ENCODE measurements at places on chromosomes 2 and 18.

DNA sequence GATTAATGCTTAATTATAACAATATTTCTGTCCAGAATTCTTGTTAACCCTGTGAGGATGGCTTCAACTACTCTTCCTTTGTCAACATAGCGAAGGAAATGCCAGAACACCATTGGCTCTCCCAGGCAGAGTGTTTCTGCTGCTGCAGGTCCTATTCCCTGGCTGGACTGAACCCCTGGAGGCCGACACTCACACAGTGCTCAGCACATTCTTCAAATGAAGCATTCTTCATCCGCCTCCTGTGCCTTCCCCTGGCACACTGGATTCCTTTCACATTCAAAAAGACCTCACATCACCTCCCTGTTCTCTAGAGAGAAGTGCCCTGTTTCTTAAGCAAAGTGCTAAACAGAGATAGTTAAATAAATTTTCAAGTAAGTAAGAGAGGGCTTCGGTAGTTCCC, 187.3 kb upstream of the MSH6 start:
- DNase-seq, result no peak

- no peak for DNase-seq
Measured at GRCh38 chr2:56263876-56264275, 80.1 kb downstream of the CCDC85A start.

- no peak for DNase-seq
Measured at GRCh38 chr2:55033076-55033742, 17.0 kb downstream of the RTN4 start.

DNA sequence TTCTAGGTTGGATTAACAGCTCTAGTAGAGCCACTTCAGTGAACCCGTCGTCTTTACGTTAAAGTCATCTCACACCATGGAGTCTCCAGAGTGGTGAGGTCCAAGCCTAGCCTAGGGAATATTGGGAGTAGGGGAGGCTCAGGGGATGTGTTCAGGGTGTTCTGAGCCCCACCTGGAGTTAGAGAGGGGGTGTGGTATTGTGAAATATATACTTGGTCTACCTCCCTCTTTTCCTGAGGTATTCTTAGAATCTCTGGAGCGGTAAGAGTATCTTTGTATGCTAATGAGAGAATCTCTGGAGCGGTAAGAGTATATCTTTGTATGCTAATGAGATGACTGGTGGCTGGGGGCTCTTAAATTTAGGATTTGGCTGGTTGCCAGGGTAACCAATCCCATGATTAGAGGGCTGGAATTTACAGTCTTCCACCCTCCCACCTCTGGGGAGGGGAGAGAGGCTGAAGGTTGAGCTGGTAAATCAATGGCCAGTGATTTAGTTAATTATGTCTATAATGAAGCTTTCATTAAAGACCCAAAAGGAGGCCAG, 69.5 kb downstream of the INPP4A start:
- DNase-seq, result no peak

GRCh38 chr2:32864334-32865111, 82.2 kb upstream of the LTBP1 start:
- no peak for DNase-seq

DNA sequence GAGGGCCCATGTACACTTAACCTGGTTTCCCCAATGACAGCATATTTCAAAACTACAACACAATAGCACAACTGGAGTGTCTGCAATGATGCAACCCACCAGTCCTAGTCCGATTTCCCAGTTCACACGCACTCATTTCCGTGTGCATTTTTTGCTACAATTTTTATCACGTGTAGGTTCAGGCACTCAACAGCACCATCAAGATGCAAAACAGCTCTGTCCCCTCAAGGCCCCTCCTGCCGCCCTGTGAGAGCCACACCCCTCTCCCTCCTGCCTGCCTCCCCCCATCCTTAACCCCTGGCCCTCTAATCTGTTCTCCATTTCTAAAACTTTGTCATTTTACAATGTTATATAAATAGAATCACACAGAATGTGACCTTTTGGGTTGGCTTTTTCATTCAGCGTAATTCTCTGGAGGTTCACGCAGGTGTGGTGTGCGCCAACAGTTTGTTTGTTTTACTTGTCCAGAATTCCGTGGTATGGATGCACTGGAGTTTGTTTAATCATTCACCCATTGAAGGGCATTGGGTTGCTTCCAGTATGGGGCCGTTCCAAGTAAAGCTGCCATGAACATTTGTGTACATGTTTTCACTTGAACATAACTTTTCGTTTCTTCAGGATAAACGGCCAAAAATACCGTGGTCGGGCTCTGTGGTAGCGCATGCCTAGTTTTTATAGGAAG, 8.4 kb downstream of the KCNIP3 start:
- no peak for DNase-seq

DNA sequence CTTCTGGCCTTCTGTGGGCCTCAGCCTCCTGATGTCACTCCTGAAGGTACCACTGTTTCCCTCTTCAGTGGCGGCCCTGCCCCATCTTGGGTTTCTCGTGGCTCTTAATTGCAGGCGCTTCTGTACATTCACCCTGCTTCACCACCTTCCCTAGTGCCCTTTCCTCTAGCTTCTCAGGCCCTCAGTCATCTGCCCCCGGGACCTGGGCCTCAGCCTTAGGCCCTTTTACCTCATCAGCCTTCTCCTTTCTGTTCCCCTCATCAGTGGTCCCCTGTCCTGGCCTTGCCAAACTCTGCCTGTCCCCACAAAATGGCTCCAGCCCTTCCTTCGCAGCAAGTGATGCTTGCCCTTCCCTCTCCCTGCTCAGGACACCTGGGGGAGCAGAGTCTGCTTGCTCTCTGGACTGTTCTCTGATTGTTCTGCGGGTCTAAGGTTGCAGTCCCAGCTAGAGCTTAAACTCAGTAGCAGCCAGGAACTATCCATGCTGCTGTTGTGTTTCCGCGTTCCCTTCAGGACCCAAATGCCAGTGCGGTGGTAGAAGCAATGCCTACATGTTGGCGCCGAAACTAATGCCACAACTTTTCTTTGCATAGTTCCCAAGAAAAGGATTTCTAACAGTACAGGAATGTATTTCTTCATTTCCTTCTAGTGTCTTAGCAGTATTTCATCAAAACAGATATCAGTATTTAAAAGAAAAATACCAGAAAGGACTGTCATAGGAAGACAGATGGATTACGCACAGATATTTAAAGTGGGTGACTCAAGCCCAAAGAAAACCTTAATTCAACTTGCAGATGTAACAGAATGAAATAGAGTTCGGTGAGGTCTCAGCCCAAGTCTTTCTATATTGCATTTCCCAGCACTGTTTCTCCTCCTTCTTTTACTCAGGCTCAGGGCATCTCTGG, 7.5 kb downstream of the ASB1 start:
- DNase-seq, result no peak

DNA sequence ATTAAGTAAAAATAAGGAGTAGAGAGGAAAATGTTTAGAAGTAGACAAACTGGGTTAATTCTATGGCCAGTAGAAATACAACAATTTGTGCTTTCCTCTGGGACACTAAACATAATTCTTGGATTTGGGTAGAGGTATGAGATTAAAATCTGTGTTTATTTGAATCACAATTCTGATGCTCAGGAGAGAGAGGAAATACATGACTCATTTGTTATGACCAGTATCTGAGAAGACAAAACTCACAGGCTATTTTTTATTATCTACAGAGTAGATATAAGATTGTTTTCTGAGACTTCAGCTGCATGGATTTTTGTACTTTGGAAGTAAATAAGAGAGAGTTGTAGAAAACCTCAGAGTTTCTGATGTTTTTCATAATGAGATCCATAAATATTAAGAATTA, 315.7 kb upstream of the CWC22 start:
- DNase-seq, result no peak

GRCh38 chr2:56234241-56234640, 50.5 kb downstream of the CCDC85A start:
- no peak for DNase-seq

DNA sequence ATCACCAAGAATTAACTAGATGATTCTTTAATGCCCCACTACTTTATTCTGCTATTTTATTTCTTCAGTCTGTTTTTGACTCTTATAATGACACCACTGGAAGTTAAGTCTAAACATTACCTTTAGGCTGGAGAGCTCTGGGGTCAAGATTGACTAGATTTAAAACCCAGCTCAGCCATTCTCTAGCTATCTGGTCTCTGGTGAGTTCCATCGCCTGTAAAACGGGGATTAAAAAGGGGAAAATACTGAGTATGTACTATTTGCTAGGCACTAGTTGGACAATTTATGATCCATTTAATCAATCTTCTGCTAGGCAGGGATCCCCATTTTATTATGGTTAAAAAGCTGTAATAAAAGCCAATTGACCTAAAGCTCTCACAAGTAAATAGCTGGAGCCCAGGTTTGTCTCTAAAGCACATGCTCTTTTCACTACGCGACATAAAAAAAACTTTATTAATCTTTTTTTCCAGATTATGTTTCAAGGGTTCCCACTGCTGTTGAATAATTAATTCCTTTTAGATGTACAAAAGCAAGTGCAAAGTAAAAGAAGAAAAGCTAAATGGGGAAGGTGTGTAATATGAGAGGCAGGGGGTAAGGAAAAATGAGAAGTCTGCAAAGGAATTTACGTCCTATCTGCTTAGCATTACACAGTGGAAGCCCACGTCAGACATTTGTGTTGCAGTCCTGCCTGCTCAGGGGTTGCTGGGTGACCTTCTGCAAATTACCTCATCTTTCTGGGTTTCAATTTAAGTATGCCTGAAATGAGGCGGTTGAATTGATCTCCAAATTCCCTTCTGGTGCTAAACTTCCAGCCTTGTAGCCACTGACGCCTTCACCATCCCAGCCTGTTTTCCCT, 918 bp upstream of the NABP1 start:
- peak; percentile 50 for DNase-seq

- DNase-seq, result no peak
Measured at GRCh38 chr2:54602736-54603322, 120.6 kb upstream of the EML6 start.

- no peak for DNase-seq
Measured at GRCh38 chr18:50726960-50727589, 92.7 kb downstream of the MRO start.

DNA sequence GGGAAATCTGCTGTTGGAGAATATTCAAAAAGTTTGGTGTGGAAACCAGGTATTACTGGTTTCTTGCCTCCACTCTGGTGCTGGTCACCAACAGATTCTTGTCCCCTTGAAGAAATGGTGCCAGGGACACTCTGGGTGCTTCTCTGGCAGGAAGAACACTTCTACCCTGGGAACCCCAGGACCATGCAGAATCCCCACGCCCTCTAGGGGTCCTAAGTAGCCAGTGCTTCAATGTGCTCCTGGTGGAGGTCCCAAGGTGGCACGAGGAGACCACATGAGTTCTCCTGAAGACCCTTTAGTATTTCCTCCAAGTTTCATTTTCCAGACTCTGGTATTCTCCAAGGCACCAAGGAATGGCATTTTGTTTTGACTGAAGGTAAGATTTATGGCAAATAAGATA, 380.6 kb downstream of the TSN start:
- peak; percentile 2 for DNase-seq

GRCh38 chr2:216563646-216564045, 65.0 kb downstream of the RPL37A start:
- DNase-seq, result no peak

- DNase-seq, result no peak
Measured at GRCh38 chr2:109202486-109202885, 73.5 kb downstream of the SH3RF3 start.

DNA sequence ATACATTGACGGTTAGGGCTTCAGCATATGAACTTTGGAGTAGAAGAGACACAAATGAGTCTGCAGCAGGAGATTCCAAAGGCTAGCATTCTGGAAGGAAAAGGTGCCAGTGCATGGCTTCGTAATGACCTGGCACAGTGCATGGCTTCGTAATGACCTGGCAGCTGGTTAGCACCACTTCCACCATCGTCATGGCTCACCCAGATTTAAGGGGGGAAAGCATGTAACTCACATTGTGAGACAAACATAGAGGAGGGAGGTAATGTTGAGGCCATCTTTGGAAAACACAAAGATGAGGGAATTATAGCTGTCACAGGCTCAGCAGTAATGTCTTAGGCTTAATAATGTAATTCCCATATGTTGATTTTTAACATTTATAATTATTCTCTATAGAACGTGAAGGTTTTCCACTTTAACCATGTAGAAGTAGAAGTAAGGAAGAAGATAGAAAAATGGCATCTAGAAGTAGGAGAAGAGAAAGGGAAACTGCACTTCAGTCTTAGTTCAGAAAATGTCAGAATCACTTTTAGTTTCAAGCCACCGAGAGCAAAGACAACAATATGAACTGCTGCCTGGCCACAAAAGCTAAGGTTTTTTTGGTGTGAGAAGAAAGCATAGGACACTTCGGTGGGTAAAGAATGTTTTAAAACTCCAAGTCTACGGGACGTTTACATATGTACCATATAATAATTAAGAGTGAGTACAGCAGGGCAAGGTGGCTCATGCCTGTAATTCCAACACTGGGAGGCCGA, 6.8 kb upstream of the STK25 start:
- DNase-seq, result no peak

DNA sequence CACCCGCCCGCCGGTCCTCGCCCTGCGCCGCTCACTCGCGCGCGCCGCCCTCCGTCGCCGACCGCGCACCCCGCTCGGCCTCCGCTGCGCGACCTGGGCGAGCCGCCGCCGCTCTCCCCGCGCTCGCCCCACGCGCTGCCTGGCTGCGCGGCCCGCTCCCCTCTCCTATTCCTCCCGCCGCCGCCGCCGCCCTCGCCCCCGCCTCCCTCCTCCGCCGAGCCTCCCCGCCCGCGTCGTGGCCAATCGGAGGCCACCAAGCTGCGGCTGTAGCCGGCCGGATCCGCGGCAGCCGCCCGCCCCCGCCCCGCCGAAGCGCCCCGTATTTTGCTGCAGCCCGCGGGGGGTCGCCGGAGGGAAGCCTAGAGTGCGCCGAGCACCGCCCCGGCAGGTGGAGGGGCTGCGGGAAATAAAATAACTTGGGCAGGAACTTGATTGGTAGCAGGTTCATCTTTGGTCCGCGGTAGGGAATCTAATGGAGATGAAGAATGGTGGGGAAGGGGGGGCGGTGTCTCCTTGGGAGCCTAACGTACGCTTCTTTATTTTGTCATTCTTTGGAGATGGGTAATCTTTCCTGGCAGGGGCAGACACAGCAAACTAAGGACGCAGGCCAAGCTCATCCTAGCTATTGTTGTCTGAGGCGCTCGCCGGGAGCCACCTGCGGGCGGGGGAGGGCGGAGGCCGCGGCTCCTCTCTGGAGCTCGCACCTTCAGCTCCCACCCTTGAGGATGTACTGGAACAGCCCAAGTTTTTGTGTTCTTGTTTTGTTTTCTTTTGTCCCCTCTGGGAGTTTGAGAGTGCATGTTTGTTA, 1.1 kb upstream of the CDH2 start:
- no peak for DNase-seq

- no peak for DNase-seq
Measured at GRCh38 chr2:120352696-120353590, 7.0 kb downstream of the INHBB start.
